Endothelial cell (in vitro differentiated cells): ENCODE measurements at places on chromosomes 16 and 17.

DNA sequence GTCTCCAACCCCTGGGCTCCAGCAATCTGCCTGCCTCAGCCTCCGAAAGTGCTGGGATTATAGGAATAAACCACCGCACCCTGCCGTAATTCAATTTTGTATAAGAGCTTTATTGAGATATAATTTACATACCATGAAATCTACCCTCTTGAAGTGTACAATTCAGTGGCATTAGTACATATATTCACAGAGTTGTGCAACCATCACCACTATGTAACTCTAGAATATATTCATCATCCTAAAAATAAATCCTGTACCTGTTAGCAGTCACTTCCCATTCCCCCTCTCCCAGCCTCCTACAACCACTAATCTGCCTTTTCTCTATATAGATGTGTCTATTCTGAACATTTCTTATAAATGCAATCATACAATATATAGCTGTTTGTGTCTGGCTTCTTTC is 26.1 kb downstream of the TOM1L2 start:
- peaks cover 24% of the 10 kb centered on the region for H3K4me1 ChIP-seq
- no peak overlapping the region for H3K27ac ChIP-seq
- H3K36me3 ChIP-seq = no peaks in the 10 kb centered on the region
- H3K4me3 ChIP-seq = no peak overlapping the region

- H3K27ac ChIP-seq = no peak overlapping the region
- peak overlapping the region; percentile 69 for H3K4me3 ChIP-seq
- peaks cover 51% of the 10 kb centered on the region for H3K36me3 ChIP-seq
These were observed 8.2 kb downstream of the IGFBP4 start for GRCh38 chr17:40451420-40451819.

DNA sequence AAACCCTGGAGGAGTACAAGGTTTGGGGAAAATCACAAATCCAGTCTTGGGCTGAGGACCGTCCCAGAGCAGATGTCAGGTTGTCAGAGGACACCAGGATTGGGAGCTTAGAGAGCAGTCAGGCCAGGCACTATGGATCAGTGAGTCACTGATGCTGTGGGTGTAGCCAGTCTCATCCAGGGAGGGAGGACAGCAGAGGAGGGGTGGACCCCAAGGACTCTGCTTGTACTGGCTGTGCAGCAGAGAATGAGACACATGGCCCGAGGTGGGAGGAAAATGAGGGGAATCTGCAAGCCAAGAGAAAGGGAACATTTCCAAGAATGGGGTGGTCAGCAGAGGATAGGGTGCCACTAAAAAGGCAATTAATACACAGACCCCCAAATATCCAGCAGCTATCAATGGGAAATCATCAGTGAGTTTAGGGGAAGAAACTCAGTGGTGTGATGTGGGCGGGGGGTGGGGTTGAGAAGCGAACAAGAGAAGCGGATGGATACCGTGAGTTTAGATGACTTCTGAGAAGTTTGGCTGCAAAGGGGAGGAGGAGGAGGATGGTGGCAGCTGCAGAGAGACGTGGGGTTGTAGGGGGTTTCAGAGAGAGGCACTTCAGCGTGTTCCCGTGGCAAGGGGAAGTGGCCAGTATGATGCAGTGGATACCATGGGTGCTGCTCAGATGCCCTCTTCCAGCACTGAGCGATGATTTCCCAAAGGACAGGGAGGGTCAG is 43.9 kb downstream of the ARHGAP27 start:
- H3K4me1 ChIP-seq = peaks cover 4% of the 10 kb centered on the region
- peaks cover 16% of the 10 kb centered on the region for H3K27me3 ChIP-seq

DNA sequence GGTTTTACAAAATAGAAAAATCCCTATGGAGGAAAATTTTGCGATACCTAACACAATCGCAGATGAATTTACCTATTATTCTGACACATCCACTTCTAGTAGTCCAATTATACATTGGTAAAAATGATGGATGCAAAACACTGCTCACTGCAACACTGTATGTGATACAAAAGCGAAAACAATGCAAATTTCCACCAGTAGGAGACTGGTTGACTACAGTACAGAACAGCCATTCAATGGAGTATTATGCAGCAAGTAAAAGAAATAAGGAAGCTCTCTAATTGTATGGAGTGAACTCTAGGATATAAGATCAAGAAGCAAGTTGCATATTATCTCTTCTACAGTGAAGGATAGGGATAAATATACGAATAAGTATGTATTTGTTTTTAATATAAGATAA is 48.5 kb downstream of the SETD6 start:
- H3K27ac ChIP-seq = no peak overlapping the region
- H3K4me1 ChIP-seq = no peaks in the 10 kb centered on the region
- no peak overlapping the region for H3K4me3 ChIP-seq
- no peak for DNase-seq
- peaks cover 16% of the 10 kb centered on the region for H3K36me3 ChIP-seq

DNA sequence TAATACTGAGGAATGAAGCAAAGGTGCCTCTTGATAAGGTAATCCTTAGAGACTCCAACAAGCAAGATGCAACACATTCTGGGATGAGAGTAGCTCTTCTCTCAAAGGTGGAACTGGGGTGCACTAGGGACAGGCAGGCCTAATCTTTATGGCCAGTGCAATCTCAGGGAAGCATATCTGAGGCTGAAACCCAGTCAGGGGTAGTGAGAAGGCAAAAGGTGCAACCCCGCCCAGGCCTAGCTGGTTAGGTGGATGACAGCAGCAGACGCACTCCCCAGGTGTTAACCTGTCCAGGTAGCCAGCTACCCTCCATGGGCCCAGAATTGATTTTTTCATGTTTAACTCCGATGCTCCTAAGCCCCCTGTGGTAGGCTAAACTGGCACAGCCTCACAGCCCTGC is 9.9 kb upstream of the SLC46A1 start:
- H3K27me3 ChIP-seq = peaks cover 5% of the 10 kb centered on the region
- DNase-seq = no peak
- no peaks in the 10 kb centered on the region for H3K36me3 ChIP-seq
- peaks cover 2% of the 10 kb centered on the region for H3K4me1 ChIP-seq
- H3K27ac ChIP-seq = no peak overlapping the region

DNA sequence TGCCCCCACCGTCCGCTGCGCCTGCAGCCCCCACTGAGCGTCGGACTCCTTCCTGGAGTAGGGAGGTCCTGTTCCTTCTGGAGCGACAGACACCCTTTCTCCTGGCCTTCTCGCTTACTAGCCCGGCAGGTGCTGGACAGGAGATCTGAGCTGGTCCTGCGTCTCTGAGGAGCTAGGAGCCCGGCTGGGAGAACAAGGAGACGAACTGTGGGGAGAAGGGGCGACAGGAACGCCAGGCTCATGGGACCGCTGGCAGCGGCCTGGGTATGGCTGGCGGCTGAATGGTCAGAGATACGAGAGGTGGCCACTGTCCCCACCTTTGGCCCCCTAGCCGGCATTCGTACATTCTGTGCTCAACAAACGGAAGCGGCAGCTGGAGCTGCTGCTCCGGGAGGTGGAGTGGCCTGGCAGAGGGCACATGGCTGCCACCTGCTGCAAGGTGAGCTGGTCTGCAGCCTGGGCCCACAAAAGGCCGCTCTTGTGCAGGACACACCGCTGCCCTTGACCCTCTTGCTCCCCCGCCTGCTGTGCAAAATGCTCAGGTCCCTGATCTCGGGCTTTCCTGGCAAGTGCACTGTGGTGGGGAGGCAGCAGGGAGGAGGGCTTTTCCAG is 2066.7 kb downstream of the TP53TG3F start:
- H3K36me3 ChIP-seq = peaks cover 8% of the 10 kb centered on the region
- no peak overlapping the region for H3K4me3 ChIP-seq
- no peak for DNase-seq
- H3K4me1 ChIP-seq = no peaks in the 10 kb centered on the region
- H3K27ac ChIP-seq = no peak overlapping the region

- no peaks in the 10 kb centered on the region for H3K4me1 ChIP-seq
- H3K36me3 ChIP-seq = peaks cover 13% of the 10 kb centered on the region
- peaks cover 12% of the 10 kb centered on the region for H3K27me3 ChIP-seq
- no peak overlapping the region for H3K27ac ChIP-seq
- DNase-seq = no peak
- no peak overlapping the region for H3K4me3 ChIP-seq
These were observed 7.6 kb upstream of the RPH3AL start for GRCh38 chr17:360092-360750.

DNA sequence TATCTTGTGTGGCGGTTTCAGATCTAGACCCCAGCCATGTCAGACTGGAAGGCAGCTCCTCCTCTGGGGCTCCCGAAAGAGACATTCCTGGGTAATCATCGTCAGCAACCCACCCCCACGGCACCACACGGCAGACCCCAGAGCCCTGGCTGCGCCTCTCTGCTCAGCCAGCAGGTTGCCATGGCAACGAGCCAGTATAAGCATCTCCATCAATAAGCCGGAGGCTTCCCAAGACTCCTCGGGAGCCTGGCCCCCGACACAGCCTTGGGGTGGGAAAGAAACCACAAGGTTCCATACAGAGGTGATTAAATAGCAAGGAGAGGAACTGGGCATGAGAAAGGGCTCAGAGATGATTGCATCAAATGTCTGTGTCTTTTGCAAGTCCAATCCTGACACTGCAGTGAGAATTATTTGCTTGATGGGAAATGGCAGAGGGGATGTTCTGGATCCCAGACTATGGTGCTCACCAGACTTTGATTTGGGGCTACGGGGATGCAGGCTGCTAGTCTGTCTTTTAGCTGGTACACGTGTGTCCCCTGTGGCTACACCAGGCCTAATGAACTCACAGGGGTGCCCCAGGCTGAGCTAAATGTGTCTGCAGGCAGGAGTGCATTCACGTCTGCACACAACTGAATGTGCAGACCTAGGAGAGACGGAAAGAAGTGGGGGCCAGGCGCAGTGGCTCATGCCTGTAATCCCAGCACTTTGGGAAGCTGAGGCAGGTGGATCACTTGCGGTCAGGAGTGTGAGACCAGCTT is 320.5 kb upstream of the TNRC6C start:
- DNase-seq = no peak
- H3K27ac ChIP-seq = no peak overlapping the region
- H3K36me3 ChIP-seq = no peaks in the 10 kb centered on the region
- H3K4me1 ChIP-seq = peaks cover 5% of the 10 kb centered on the region
- peaks cover 3% of the 10 kb centered on the region for H3K27me3 ChIP-seq
- H3K4me3 ChIP-seq = no peak overlapping the region

- peaks cover 3% of the 10 kb centered on the region for H3K36me3 ChIP-seq
- peaks cover 23% of the 10 kb centered on the region for H3K4me1 ChIP-seq
- no peak overlapping the region for H3K27ac ChIP-seq
- no peak for DNase-seq
- no peak overlapping the region for H3K4me3 ChIP-seq
- peaks cover 3% of the 10 kb centered on the region for H3K27me3 ChIP-seq
These were observed 30.7 kb upstream of the BAHCC1 start for GRCh38 chr17:81364278-81365147.

DNA sequence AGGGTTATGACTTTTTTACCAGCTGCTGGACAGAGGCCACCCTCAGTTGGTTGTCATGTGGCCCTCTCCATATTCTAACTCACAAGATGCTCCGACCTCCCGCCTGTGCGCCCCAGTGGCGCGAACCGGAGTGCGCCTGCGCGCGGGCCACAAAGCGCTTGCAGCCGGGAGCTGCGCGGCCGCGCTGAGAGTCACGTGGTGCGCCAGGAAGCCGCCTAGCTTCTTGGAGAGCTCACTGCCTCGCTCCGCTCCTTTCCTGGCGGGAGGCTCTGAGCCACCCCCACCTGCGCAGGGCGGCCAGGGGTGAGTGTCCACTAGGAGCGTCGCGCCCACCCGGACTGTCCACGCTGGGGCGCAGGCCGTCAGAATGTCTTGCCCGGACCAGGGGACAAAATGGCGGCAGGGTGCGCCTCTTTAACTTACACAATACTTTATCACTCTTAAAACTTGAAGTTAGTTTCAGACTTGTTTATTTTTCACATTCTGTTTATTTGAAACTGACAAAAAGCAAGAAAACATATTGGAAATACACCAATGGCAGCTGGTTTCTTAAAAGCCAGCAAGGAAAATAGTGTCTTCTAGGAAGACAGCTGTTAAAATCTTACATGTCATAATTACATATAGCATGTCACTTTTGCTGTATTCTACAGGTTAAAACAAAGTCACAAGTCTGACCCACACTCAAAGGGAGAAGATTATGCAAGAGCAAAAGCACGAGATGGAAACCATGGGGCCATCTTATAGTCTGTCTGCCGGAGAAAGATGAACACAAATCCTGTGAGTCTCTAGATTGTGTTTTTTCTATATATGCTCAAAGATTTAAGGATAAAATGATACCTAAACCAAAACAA is 357.9 kb downstream of the CNTNAP4 start:
- peaks cover 3% of the 10 kb centered on the region for H3K4me1 ChIP-seq
- no peak overlapping the region for H3K27ac ChIP-seq
- no peaks in the 10 kb centered on the region for H3K36me3 ChIP-seq
- DNase-seq = peak; percentile 6
- H3K27me3 ChIP-seq = no peaks in the 10 kb centered on the region

- no peak for DNase-seq
- H3K27ac ChIP-seq = no peak overlapping the region
- no peaks in the 10 kb centered on the region for H3K4me1 ChIP-seq
- H3K36me3 ChIP-seq = no peaks in the 10 kb centered on the region
These were observed 615.6 kb upstream of the SOX9 start for GRCh38 chr17:71505200-71505599.
